ENCODE measurements at places on chromosomes 11 and 22. TPM values are rescaled to one million over a fixed set of nuclear protein-coding genes. Genes with fewer than 3 reads are reported as not detected.
A peak's percentile ranks its signal among the peaks of the same experiment; 100 is the strongest.

DNA sequence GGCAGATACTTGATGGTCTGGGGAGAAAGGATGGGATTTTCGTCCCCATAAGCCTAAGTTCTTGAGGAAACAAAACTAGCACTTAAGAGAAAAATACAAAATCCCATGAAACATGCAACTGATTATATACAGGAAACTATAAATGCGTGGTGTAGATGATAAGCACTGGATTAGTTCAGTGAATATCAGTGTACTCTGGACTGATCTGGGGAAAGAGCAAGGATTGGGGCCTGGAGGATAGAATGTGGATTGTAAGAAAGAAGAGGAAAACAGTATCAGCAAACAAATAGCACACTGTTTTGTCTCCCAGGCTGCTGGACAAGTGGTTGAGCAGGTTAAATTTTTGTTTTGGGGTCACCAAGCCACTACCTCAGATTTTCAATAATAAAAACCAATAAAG is 49.8 kb downstream of the DCUN1D5 start:
- no peaks in the 10 kb centered on the region for H3K4me1 ChIP-seq
- no peaks in the 10 kb centered on the region for H3K36me3 ChIP-seq
- H3K27ac ChIP-seq: no peak overlapping the region
- no peak for DNase-seq
- no peaks in the 10 kb centered on the region for H3K27me3 ChIP-seq

DNA sequence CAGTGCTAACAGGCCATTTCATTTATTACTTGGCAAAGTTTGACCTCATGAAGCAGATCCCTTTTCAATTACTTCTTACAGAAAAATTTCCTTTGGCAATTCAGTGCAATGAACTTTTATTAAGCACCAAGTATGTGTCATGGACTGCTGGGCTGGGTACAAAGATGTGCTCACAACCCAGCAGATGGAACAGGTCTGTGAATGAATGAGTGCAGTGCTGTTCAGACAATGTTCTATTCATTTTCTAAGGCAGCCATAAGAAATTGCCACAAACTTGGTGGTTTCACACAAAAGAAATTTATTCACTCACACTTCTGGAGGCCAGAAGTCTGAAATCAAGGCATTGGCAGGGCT is 428.5 kb downstream of the SOX6 start:
- H3K4me3 ChIP-seq: no peak overlapping the region
- no peaks in the 10 kb centered on the region for H3K36me3 ChIP-seq
- no peak overlapping the region for H3K27ac ChIP-seq
- no peak for DNase-seq
- no peaks in the 10 kb centered on the region for H3K27me3 ChIP-seq

ARHGEF17 gene
- total RNA-seq: 23.8 TPM

DNA sequence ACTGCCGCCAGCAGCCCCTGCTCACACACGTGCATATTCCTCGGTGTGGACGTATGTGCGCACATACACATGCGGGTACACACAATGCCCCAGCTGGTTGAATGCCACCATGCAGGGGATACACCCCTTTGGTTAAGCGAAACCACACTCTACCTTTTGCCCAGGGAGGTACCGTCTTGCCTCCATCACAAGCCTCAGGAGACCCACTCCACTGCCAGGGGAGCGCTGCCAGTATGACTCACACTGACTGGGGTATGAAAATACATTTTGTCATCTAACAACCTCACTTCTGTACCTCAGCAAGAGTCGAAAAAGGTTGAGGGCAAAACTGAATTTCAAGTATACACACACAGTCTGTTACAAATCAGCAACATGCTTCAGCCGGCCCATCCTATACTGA is 39.4 kb downstream of the TMEM45B start:
- no peak overlapping the region for H3K4me3 ChIP-seq
- no peak overlapping the region for H3K27ac ChIP-seq
- peaks cover 4% of the 10 kb centered on the region for H3K4me1 ChIP-seq
- no peaks in the 10 kb centered on the region for H3K27me3 ChIP-seq

DNA sequence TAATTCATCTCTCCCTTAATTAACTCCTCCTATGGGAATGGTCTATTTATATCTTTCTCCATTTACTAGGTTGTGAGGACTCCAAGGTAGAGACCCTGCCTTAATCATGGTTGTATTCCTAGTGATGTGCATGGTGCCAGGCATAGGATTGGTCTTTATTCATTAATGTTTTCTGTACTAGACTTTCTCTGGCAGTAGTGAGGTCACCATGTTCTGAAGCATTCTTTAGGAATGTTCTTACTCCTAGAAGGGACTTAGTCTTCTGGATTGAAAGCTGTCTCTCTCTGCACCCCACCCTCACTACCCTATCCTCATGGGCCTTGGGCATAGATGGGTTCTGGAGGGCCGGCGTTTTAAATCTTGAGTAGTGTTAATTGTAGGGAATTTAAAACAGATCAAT is 10.6 kb upstream of the INSC start:
- no peak overlapping the region for H3K27ac ChIP-seq
- no peaks in the 10 kb centered on the region for H3K36me3 ChIP-seq
- H3K4me1 ChIP-seq: no peaks in the 10 kb centered on the region

DNA sequence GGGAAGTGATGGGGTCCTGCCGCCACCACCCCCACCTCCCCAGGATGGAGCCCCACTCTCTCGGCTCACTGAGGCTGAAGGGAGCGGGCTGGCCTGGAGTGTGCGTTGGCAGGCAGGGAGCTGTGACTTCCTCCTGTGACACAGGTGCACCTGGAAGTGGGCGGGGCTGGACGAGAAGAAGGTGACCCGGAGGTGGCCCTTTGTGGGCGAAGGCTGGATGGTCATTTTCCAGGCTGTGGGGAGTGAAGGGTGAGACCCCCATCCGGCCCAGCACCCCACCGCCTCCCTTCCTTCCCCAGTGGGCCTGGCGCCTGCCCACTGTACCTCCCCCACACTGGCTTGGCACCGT is 15.3 kb downstream of the IL17REL start:
- peaks cover 2% of the 10 kb centered on the region for H3K4me1 ChIP-seq
- no peak overlapping the region for H3K4me3 ChIP-seq
- peaks cover 18% of the 10 kb centered on the region for H3K27me3 ChIP-seq
- H3K36me3 ChIP-seq: no peaks in the 10 kb centered on the region

- no peak overlapping the region for H3K4me3 ChIP-seq
- no peaks in the 10 kb centered on the region for H3K4me1 ChIP-seq
- no peak for DNase-seq
- no peaks in the 10 kb centered on the region for H3K27me3 ChIP-seq
Observed at GRCh38 chr11:80320765-80321164, 879.9 kb upstream of the TENM4 start.

DNA sequence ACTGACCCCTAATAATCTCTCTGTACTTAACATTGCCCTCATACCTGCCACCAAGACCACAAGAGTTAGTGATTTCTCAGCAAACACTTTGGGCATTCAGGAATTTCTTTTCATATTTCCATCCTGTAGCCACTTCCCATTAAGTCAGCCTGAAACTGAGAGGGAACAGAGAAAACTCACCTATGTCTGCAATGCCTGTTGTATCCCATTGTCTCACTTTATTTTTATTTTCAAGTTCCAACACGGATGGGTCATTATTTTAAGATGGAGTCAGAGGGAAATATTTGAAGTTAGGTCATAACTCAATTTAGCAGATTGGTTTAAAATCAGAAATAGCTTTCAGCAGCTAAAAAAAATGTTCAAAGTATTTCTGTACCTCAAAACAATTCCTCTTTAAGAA is 937.8 kb upstream of the CHORDC1 start:
- no peak for DNase-seq
- H3K36me3 ChIP-seq: no peaks in the 10 kb centered on the region
- H3K4me3 ChIP-seq: no peak overlapping the region
- H3K27ac ChIP-seq: no peak overlapping the region

DNA sequence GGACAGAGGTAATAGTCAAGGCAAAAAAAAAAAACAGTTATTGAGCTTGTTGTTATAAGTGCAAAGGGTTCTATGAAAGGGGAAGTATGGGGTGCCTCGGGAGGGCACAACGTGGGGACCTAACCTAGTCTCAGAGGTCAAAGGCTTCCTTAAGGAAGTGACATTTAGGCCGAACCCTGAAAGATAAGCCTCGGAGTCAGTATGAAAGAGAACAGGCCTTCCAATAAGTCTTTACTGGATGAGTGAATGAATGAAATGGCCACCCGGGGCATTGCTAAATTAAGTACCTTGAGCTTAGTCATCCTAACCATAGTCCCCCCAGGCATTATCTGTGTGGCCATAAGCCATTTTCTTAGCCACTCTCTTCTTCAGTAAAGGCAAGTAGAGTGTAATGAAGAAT is 19.7 kb downstream of the FLI1 start:
- H3K4me1 ChIP-seq: peaks cover 22% of the 10 kb centered on the region
- H3K4me3 ChIP-seq: no peak overlapping the region
- DNase-seq: no peak
- H3K36me3 ChIP-seq: no peaks in the 10 kb centered on the region
- H3K27me3 ChIP-seq: no peaks in the 10 kb centered on the region

GRCh38 chr22:47540011-47540410 is 777.6 kb downstream of the TBC1D22A start:
- H3K36me3 ChIP-seq: no peaks in the 10 kb centered on the region
- H3K27me3 ChIP-seq: peaks cover 3% of the 10 kb centered on the region
- no peak overlapping the region for H3K27ac ChIP-seq
- H3K4me1 ChIP-seq: peaks cover 6% of the 10 kb centered on the region
- no peak for DNase-seq
- H3K4me3 ChIP-seq: no peak overlapping the region

GRCh38 chr22:36641902-36642640 is 61.5 kb downstream of the CACNG2 start:
- H3K36me3 ChIP-seq: no peaks in the 10 kb centered on the region
- DNase-seq: no peak
- no peak overlapping the region for H3K27ac ChIP-seq
- H3K27me3 ChIP-seq: peaks cover 2% of the 10 kb centered on the region
- H3K4me3 ChIP-seq: no peak overlapping the region
- no peaks in the 10 kb centered on the region for H3K4me1 ChIP-seq

GRCh38 chr11:32829680-32830412 is at the start of gene PRRG4:
Gene PRRG4, plus strand, starts transcription at chr11:32829927. Its CDS starts 603 bp downstream, at chr11:32830530.
- no peaks in the 10 kb centered on the region for H3K36me3 ChIP-seq
- H3K4me1 ChIP-seq: peaks cover 9% of the 10 kb centered on the region
- H3K27ac ChIP-seq: no peak within 1 kb of the TSS
- H3K27me3 ChIP-seq: peaks cover 31% of the 10 kb centered on the region
- peak; percentile 49 for DNase-seq

DNA sequence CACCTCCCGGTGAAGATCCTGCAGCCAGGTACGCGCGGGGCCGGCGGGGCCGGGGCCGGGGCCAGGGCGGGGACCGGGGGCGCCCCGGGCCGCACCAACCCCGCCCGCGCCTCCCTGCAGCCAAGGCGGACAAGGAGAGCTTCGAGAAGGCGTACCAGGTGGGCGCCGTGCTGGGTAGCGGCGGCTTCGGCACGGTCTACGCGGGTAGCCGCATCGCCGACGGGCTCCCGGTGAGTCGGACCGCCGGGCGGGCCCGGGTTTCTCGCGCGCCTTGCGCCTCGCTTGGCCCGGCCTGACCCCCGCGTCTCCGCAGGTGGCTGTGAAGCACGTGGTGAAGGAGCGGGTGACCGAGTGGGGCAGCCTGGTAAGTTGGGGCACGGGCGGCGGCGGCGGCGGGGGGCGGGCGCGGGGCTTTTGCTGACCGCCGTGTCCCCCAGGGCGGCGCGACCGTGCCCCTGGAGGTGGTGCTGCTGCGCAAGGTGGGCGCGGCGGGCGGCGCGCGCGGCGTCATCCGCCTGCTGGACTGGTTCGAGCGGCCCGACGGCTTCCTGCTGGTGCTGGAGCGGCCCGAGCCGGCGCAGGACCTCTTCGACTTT is 531 bp downstream of the PIM3 start:
- peak overlapping the region; percentile 67 for H3K4me3 ChIP-seq
- H3K27me3 ChIP-seq: peaks cover 2% of the 10 kb centered on the region
- no peak overlapping the region for H3K27ac ChIP-seq
- peaks cover 28% of the 10 kb centered on the region for H3K36me3 ChIP-seq
- peaks cover 59% of the 10 kb centered on the region for H3K4me1 ChIP-seq

DNA sequence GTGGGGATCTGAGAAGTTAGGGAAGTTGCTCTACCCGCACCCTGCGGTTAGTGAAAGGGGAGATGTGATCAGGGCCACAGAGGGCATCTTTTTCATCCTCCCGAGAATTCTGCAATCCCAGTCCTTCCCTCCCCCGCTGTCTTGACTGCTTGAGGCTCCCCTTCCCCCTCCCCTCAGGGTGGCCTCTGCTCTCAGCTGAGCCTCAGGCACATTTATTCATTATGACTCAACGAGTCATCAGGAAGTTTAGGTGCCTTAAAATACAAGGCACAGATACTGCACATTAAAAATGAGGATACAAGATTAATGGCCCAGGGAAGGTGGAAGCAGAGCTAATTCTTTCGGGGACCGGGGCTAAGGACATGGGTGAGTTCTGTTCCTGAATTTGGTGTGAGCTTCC is 104.0 kb downstream of the CACNA1I start:
- no peak overlapping the region for H3K27ac ChIP-seq
- H3K4me3 ChIP-seq: no peak overlapping the region
- peaks cover 24% of the 10 kb centered on the region for H3K27me3 ChIP-seq
- H3K4me1 ChIP-seq: no peaks in the 10 kb centered on the region

MRGPRX4 gene
- not detected for total RNA-seq

- no peak overlapping the region for H3K27ac ChIP-seq
- H3K36me3 ChIP-seq: peaks cover 85% of the 10 kb centered on the region
- peaks cover 17% of the 10 kb centered on the region for H3K4me1 ChIP-seq
- no peak for DNase-seq
- no peak overlapping the region for H3K4me3 ChIP-seq
Observed at GRCh38 chr22:19062943-19063308, 59.3 kb downstream of the DGCR2 start.

DNA sequence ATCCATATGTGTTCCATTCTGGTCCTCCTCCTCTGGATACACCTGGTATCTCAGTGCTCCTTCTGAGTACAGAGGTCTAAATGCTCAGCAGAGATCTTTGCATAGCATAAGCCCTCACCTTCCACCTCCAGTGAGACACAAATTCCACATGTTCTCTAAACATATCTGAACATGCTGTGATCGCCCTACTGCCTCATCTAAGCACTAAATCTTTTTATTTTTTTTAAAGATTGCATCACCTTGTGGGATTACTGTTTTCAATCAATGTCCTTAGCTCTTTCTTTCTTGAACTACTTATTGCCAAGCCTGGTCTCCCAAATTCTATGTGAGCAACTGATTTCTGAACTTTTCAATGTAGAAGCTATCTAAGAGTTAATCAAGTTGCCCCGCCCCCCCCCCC is 113.4 kb downstream of the TRPC6 start:
- H3K27ac ChIP-seq: no peak overlapping the region
- no peaks in the 10 kb centered on the region for H3K36me3 ChIP-seq
- no peak overlapping the region for H3K4me3 ChIP-seq
- no peaks in the 10 kb centered on the region for H3K4me1 ChIP-seq
- H3K27me3 ChIP-seq: no peaks in the 10 kb centered on the region
- DNase-seq: no peak

NELL1 gene
- total RNA-seq: 6.5 TPM

- H3K36me3 ChIP-seq: no peaks in the 10 kb centered on the region
- no peaks in the 10 kb centered on the region for H3K27me3 ChIP-seq
- peaks cover 20% of the 10 kb centered on the region for H3K4me1 ChIP-seq
- peak overlapping the region; percentile 56 for H3K27ac ChIP-seq
- H3K4me3 ChIP-seq: no peak overlapping the region
Observed at GRCh38 chr11:128299132-128299726, 288.1 kb downstream of the ETS1 start.

- H3K4me1 ChIP-seq: peaks cover 23% of the 10 kb centered on the region
- peak; percentile 35 for DNase-seq
- no peak overlapping the region for H3K27ac ChIP-seq
- H3K36me3 ChIP-seq: no peaks in the 10 kb centered on the region
Observed at GRCh38 chr11:36377759-36378564, 81.9 kb downstream of the PRR5L start.

ART1 gene
- total RNA-seq: 5.7 TPM
